Activated T-cell treated with anti-CD3 and anti-CD28 coated beads for 24 hours (primary cell): ENCODE measurements at places on chromosomes 4 and X.

- no peak for DNase-seq
These were observed 23.4 kb upstream of the WFS1 start for GRCh38 chr4:6246170-6246634.

DNA sequence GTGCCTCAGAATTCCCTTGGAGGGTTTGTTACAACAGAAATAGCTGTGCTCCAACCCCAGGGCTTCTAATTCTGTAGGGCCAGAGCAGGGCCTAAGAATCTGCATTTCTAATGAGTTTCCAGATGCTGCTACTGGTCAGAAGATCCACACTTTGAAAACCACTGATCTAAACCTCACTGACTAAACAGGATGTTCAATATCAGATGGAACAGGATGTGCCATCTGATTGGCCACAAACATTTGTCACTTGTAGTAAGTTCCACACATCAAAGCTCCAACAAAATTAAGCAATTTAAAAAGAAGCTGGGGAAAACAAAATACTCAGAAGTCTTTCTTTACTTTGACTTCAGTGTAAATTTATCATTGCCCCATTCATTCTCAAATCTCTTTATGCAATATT is 14.3 kb downstream of the CASK start:
- DNase-seq = no peak

DNA sequence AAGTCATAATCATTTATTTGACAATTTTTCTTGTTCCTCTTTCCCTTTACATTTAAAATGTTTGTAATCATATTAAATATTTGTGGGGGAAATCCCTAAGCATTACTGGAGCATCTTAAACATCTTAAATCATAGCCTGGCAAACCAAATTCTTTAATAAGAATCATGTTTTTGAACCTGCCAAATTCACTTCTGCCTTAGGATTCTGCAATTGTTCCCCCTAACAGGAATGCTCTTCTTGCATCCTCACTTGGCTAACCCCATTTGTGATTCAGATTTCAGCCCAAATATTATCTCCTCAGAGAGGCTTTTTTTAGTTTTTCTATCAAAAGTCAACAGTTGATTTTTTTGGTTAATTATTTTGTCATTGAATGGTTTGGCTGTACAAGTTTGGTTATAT is 241.1 kb downstream of the MAPK10 start:
- no peak for DNase-seq

DNA sequence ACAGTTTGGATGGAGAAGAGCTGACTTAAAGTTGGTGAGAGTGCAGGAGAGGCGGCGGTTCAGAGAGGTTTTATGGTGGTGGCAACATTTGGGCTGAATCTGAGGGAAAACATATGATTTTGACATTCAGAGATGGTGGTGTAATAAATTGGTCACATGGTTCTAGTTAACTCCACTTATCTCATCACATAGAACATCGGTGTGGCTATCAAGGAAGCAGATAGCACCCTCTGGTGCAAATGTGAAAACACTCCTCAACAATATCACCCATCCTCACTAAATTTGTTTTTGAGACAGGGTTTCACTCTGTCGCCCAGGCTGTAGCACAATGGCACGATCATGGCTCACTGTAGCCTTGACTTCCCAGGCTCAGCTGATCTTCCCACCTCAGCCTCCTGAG is 28.8 kb downstream of the SUPT20HL2 start:
- DNase-seq = no peak

GRCh38 chrX:86421771-86422170 is 273.5 kb downstream of the DACH2 start:
- no peak for DNase-seq

- no peak for DNase-seq
These were observed 111.4 kb downstream of the NYX start for GRCh38 chrX:41558531-41558930.

- no peak for DNase-seq
These were observed 71.5 kb downstream of the SORBS2 start for GRCh38 chr4:185740471-185740873.

- DNase-seq = no peak
These were observed 24.8 kb upstream of the CYP2U1 start for GRCh38 chr4:107906458-107907100.

DNA sequence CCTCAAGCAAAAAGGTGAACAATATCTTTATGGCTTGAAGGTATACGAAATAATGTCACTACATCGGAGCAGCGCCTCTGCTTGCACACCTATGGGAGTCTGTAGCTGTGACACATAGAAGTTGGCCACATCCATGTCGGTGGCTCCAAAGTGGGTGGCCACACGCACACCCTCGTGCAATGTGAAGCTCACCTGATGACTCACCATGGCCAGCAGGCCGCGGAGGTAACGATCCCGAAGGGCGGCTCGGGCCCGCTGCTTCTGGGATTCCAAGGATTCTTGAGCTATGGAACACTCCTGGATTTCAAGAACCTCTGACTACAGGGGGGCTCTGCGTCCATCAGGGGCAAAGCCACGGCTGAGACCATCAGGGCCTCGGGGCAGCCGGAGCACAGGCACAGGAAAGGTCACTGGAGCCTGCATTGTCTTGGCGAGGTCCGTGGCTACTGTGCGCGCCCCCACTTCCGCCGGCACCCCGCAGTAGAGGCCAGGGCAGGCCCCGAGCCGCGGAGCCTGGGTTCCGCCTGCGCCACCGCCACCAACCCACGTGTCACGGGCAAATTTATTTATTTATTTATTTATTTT is 25.2 kb downstream of the NYX start:
- no peak for DNase-seq

- no peak for DNase-seq
These were observed 182.1 kb downstream of the TENM3 start for GRCh38 chr4:182425302-182425701.

- no peak for DNase-seq
These were observed 65.3 kb downstream of the RHOH start for GRCh38 chr4:40262077-40262528.

DNA sequence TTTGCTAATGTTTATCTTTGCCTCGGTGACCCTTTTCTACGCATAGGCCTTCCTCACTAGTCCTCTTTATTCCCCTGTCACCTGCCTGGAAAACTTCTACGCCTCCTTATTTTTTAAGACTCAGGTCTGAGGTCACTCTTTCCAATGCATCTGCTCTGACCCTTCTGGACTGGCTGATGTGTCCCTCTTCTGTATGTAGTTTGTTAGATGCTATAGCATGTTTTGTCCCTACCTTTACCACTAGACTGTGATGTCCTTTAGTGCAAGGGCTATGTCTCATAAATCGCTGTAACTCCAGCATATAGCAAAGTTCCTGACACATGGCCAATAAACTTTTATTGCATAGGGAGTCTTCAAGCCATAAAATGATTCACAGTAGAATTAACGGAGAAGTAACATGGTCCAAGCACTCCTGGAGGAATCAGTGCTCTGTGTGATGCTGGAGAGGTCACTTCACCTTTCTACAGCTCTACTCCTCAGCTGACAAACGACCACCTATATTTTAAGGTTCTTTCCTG is 872.5 kb upstream of the SLIT2 start:
- no peak for DNase-seq

- DNase-seq = no peak
These were observed 4.4 kb downstream of the GNPDA2 start for GRCh38 chr4:44722001-44722400.

DNA sequence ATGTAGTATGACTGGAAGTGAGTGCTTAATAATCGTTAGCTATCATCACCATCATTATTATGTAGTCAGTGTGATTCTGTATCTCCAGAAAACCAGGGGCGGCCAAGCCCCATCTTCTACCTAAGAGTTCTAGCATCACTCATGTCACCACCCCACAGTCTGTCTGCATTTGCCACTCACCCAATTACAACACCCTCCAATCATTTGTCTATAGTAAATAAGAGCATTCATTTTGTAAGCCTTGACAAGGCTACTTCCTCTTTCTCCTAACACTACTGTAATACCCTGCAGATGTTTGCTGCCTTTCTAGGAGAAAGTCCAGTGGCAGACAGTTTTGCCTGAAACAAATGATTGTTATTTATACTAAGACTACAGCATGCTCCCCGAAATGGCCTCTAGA is 15.8 kb upstream of the IL21 start:
- DNase-seq = no peak

DNA sequence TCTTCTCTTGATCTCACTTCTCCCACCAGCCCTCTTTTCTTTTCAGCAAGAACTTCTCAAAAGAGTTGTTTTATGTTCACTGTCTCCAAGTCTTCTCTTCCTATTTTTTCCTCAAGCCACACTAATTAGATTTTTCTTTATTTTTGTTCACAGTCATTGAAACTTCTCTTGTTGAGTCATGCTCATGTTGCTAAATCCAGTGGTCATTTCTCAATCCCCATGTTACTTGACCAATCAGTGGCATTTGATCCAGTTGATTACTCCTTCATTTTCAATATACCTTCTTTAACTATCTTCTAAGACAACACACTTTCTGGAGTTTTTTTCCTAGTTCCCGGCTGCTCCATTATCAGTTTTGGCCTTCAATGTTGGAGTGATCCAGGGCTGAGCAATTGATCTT is 103.1 kb upstream of the LSM6 start:
- DNase-seq = no peak

- DNase-seq = no peak
These were observed 748.8 kb upstream of the FTHL17 start for GRCh38 chrX:31820430-31821210.

DNA sequence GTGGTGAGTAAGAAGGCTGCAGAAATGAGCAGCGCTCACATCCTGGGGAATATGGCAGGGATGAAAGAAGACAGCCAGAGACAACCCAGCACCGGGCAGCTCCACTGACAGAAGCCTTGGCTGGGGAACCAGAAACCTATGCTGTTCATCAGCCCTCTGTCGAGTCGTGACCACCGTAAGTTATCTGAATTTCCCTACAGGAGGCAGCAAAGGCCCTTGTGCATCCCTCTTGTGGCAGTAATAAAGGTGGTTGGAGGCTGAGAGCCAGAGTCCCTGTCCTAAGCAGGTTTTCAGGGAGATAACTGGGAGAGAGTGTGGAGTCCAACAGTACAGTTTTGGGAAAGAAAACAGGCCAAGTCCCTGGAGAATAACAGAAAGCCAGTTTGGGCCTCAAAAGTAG is 194.0 kb upstream of the BOD1L1 start:
- no peak for DNase-seq

- DNase-seq = no peak
These were observed 205.5 kb upstream of the ARSJ start for GRCh38 chr4:114184901-114185300.

GRCh38 chrX:132561974-132562373 is 73.1 kb upstream of the MBNL3 start:
- no peak for DNase-seq

DNA sequence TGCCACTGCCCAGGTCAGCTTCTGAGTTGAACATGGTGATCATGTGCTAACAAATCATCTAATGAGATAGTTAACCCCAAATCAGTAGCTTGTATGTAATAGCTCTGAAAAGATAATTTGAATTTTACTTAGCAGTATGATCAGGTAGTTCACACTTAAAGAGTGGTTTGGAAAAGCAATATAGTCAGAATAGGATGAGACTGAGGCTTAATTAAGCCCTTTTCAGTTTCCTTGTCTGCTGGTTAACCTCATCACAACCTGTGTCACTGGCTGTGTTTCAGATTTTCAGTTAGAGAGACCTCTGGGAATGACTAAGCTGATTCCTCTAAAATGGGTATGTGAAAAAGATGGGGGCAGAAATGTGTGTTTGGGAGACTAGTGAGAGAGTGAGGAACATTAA is 38.1 kb downstream of the GPR174 start:
- no peak for DNase-seq

GRCh38 chr4:3514806-3515501 is 17.3 kb downstream of the LRPAP1 start:
- no peak for DNase-seq

- no peak for DNase-seq
These were observed 19.1 kb upstream of the ZXDA start for GRCh38 chrX:57929373-57929772.

DNA sequence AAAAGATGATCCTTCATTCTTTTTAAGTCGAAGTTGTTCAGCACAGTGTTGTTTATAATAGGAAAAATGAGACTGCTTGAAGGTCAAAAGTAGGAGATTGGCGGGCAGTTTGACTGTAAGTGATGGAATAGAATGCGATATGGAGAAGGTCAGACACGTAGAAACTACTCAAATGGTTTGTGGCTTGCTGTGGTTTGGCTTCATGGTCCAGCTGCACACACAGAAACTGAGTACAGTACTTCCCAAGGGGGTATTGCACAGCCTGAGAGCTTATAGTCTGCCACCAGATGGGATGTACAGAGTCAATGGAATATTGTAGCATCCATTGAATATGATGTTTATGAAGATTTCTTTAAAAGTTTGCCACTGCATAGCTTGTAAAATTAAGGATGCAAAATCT is 41.1 kb upstream of the DKK2 start:
- DNase-seq = no peak

DNA sequence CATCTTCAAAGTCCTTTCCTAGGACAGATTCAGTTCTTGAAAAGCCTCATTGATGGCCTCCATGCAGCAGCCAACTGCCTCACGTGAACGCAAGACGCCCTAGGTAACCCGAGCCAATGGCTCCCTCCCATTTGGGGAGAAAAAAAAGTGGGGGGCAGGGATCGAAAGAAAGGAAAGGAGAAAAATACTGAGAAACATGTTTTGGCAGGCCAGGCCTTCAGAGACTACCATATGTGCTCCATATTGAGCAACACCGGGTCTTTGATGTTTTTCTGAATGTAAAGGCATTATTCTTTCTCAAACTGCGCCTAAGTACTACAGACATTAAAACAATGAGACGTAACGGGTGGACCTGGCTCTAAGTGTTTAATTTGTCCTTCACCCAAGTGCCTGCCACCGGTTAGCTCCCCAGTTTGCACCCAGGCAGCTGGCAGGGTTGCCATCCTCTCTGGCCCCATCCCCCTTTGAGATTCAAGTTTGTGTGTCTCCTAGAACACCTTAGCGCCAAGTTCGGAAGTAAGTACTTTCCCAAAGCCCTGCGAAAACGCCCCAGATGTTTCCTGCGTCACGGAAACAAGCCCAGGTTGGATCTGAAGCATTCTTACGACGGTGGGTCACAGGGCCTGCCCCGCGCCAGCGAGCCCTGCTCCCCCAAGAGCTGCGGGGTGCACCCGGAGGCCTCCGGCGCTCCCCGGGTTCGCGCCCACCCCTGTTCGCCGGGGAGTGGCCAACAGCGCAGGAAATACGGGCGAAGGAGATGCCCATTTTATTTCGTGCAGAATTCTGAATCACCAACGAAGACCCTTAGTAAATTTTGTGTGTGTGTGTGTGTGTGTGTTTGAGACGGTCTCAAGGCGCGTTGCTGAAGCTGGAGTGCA is 30.1 kb downstream of the HAND2 start:
- DNase-seq = no peak

DNA sequence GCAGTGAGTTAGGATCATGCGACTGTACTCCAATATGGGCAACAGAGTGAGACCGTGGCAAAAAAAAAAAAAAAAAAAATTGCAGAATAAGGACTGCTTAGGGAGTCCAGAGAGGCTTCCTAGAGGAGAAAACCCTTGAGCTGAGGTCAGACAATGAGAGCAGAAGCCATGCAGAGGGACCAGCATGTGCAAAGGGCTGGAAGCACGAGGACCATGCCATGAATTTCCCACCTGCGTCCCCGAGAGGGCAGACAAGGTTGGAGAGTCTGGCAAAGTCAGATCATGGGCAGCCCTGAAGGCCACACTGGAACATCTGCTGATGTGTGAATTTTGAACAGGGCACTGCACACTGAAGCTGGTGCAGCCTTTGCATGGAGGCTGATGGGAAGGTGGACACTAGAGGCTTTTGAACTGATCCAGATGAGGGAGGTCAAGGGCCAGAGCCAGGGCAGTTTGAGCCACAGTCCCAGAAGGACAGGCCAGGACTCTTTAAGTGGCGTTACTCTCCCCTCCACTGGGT is 6.5 kb upstream of the JAKMIP1 start:
- DNase-seq = no peak
